ENCODE measurements at places on chromosomes 11 and 22. TPM values are rescaled to one million over a fixed set of nuclear protein-coding genes. Genes with fewer than 3 reads are reported as not detected.

IGF2 gene
- 6.6 TPM for total RNA-seq

PRG3 gene
- total RNA-seq = not detected

DNA sequence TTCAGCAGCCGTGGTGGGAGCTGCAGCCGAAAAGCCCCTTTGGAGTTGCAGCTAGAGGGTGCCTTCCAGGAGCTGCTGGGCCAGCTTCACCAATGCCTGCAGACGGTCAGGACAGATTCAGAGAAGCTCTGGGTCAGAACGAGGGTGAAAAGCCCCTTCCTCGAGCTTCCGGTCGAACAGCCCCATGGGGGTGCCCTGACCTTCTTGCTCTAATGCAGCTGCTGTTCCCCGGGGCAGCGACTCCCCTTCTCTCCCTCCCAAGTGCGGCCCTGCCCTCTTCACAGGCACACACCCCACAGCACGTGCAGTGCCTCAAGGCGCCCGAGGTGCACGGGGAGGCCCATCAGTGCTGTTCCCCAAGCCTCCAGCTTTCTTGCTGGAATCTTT, 9.6 kb upstream of the IFITM3 start:
- no peak for DNase-seq

GRCh38 chr11:105206633-105207032, 67.1 kb upstream of the CARD18 start:
- DNase-seq = no peak

DNA sequence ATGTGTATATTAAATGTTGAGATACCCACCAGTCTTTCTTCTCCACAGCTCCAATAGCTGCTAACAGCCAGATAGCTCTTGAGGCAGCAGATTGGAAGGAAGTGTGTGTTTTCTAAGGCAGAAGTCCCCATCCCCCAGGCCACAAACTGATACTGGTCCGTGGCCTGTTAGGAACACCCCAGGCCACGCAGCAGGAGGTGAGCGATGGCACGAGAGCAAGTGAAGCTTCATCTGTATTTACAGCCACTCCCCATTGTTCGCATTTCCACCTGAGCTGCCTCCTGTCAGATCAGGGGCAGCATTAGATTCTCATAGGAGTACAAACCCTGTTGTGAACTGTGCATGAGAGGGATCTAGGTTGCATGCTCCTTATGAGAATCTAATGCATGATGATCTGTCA, 12.7 kb downstream of the CCDC73 start:
- DNase-seq = no peak

- DNase-seq = no peak
Measured at GRCh38 chr22:38273135-38273826, 471 bp upstream of the TMEM184B start.

DNA sequence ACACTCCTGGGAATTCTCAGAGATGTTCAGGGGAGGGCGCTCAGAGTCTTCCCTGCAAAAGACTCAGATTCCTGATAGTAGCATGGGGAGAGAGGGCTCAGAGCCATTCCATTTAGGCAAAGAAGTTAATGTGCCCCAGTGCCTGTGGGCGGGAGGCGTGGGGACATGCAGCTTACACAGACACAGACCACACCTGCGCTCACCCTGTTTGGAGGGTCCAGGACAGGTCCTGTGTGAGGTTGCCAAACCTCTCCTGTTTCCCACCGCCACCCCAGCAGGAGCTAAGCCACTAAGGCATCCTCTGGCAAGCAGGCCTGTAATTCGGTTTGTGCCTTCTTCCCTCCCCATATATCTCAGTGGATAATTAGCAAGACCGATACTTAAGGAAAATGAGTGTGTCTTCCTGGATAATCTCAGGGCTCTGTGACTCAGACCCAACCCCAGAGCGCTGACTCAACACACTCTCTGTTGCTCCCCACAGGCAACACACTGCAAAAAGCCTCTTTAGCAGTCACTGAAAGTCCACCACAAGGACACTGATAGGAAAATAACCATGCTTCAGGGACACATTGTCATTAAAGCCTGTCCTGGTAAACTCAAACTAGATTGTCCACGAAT, 118.9 kb upstream of the LMO1 start:
- peak; percentile 16 for DNase-seq

DNA sequence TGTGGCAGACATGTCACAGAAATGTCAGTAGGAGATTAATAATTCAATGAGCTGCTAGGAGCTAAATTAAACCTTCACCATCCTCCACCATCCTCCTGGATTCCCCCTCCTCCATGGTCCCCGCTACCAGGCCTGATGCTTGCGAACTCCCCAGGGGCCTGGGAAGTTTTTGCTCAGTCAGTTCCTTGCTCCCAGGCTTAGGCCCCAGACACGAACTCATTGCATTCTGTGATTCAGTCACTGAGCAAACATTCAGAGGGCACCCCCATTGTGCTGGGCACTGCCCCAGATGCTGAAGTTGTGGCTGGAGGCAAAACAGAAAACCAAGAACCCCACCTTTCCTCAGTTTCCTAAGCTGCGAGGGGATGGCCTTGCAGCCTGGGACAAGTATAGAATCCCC, 14.3 kb downstream of the NPTXR start:
- no peak for DNase-seq

- DNase-seq = peak; percentile 24
Measured at GRCh38 chr22:50199251-50199721, 1.5 kb upstream of the SELENOO start.

DNA sequence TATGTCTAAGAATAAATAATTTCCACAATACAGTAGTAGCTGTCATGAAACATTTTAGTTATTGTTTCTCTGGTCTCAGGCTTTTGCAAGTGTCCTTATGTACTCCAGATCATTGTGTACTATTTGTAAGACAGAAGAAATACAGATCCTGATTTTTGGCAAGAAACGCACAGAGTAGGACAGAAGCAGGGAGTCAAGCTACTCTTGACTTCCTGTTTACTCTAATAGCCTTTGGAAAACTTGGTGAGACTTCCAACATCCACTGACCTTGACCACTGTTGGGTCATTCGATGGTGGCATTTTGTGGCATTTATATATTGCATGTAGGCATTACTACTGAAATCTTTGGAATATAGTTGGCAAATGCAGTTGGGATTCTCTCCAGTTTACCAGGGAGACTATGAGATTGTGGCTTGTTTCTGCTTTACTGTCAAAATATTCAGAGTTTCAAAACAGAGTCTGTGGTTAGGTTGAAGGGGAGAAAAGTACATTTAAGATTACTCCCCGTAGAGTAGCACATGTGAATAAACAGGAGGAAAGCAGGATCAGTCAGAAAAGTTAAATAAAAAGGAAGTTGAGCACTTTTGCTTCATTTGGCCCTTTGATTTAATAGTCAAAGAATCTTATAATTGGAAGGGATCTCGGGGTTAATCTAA, 726.1 kb upstream of the CCDC90B start:
- DNase-seq = no peak

DNA sequence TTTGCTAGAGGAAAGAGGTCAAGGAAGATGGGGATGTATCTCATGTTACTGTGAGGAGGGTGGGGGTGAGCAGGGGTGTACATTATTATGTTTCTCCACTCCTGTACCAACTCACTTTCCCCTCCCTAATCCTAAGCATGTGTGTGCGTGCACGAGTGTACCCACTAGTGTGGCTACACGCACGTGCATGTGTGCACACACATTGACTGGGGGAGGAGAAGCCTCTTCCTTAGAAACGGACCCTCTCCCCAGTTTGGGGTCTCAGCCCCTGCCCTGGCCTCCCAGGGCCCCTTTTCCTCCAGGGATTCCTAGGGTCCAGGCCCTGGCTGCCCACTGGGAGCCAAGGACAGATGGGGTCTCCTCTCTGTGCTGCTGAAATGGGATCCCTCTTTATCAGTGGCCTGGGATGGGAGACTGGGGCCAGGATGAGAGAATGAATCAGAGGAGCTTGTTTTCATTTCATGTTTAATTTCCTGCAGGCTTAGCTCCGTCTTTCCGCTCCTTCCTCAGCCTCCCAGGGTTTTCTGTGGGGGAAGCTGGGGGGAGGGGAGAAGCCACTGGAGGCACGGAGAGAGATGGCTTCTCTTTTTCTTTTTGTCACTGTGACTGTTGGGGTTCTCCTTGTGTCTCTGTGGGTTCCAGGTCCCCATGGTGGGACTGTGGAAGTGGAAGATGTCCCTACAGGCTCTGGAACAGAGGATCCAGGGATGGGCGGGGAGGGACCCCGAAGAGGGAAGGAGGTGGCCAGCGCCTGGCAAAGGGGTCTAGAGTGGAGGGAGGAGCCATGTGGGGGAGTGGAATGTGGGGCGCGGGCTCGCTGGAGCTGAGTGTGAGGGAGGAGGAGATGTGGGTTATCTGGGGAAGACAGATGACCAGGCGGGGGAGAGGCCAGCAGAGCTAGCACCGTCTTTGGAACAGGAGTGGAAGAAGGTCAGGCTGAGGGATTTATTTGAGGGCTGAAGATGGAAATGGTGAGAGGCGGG, 40.3 kb downstream of the ALX4 start:
- no peak for DNase-seq
